ENCODE measurements at places on chromosomes 6 and 20.

DNA sequence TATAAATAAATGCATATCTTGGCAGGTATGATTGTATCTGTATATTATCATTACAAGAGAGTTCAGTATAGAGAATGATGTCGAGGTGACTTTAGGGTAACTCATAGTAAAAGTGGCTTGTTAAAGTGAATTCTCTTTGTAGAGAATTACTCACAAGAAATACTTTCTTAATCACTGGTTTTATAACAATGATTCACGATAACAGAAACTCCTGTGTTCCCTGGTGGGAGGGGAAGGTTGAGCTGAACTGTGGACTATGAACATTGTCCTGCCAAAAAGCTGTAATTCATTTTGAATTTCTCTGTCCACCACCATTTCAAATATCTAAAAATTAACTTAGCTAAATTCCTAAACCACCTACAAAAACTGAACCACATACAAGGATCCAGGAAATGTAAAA, 7.7 kb downstream of the TPMT start:
- no peak for DNase-seq

DNA sequence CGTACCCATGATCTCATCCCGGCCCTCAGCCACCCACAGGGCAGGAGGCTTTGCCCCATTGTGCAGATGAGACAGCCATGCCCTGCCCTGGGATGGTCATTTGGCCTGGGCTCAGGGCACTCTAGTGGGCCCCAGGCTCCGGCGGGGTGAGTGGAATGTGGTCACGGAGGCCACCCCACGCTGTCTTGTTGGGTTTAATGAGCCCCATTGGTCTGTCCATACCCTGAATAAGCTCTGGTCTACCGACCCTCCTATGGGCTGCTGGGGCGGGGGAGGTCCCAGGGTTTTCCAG, 50.6 kb downstream of the FGD2 start:
- DNase-seq: no peak

DNA sequence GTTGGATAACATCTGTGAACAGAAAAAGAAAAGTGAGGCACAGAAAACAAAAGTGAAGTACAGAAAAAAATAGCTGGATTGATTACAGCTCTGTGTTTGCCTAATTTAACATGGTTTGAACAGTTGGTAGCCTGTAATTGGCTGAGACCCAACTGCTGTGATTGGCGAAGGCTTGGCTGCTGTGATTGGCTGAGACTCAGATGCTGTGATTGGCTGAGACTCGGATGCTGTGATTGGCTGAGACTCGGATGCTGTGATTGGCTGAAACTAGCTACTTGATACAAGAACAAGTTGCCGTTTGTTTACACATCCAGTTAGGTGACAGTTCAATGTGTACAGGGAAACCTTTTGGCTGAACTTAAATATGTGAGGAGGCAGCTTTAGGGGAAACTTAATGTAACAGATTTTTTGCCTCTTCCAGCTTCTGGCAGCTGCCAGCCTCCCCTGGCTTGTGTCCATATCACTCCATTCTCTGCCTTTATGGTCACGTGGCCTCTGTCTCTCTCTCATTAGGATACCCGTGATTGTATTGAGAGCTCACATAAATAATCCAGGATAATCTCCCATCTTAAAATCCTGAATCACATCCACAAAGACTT, 223.4 kb upstream of the FOXA2 start:
- no peak for DNase-seq

- DNase-seq: no peak
These were observed 266.6 kb upstream of the BTBD3 start for GRCh38 chr20:11651138-11651537.

DNA sequence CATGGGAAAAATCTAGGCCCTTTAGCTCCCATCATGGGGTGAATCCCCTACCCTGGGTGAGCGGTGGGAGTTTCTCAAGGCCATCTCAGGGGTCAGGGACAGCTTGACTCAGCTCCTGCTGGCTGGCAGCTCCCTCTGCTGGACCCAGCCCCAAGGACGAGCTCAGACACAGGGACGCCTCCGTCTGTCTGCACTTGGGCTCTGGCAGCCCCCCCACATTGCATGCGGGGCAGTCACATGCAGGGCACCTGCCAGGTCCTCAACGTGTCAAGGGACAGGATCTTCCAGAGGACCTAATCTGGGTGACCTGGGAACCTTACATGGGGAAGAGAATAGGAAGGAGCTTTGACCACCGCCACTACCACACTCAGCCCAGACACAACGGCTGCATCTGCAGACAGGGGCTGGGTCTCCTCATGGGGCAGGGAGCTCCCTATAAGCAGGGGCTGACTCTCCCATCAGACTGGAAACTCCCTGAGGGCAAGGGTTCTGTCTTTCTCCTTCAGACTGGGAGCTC, 173.4 kb downstream of the MRPL14 start:
- no peak for DNase-seq

- DNase-seq: no peak
These were observed 52.6 kb upstream of the SLC22A1 start for GRCh38 chr6:160069050-160069454.

- DNase-seq: no peak
These were observed 10.9 kb upstream of the TDRD6 start for GRCh38 chr6:46676604-46677313.

DNA sequence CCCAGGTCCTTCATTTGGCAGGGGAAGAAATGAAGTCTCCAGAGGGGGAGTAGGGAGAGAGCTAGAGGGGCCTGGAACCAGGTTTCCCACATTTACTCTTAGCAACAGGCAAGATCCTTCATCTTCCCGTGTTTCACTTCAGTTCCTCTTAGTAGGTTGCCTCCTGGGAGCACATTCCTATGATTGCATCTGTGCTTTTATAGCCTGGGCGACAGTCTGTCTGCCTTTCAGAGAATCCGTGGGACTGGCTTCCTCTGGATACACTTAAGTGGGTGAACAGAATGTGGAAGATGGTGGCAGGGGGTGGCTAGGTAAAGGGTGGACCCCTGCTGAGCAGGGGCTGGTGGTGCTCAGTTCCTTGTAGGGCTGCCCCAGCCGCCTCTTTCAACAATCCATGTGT, 33.4 kb downstream of the STK35 start:
- DNase-seq: no peak

- no peak for DNase-seq
These were observed 1.0 kb downstream of the TOMM34 start for GRCh38 chr20:44959082-44959637.

DNA sequence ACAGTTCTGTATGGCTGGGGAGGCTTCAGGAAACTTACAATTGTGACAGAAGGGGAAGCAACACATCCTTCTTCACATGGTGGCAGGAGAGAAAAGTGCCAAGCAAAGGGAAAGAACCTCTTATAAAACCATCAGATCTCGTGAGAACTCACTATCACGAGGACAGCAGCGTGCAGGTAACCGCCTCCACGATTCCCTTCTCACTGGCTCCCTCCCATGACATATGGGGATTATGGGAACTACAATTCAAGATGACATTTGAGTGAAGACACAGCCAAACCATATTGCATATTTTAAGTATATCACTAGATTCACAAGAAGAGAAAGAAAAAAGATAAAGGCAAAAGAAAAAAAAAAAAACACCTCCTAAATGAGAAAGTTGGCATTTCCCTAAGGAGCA, 431.9 kb upstream of the RGS17 start:
- no peak for DNase-seq

DNA sequence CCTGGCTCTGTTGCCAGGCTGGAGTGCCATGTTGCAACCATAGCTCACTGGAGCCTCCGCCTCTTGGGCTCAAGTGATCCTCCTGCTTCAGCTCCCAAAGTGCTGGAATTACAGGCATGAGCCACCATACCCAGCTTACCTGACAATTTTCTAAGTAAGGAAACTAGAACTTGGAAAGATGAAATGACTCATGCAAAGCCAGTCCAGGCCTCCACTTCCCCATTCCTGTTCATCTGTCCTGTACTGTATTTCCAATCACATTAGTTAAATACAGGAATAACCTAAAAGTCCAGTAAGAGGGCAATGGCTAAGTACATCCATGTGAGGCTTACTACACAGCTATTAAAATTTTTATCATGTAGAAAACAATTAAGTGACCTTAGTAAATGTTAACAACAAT, 8.3 kb upstream of the ADGB start:
- no peak for DNase-seq

GRCh38 chr20:57474816-57475215, 50.1 kb downstream of the CTCFL start:
- DNase-seq: no peak

DNA sequence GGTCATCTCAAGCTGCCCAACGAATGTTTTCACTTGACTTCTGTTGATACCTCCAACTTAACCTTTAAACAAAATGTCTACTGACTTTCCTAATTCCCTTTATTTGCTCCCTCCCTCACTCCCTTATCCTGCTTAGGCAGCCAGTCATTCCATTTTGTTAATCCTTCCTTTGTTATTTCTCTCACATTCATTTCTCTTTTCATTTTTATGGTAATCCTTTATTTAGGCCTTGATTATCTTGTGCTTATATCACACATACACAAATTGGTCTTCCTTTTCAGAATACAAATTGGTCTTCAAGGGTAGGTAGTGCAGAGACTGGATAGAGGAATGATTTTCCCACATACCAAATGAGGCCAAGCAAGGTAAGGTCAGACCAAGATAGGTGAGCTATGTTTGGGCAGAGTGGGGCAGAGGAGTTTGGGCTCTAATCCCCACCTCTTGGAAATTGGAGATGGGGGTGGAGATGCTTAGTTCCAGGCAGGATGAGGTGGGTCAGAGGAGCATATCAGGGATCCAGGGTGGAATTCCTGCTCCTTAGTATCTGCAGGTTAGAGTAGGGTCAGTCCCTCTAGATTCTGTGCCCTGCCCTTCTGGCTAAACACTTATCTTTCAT, 2.0 kb upstream of the SPACA1 start:
- DNase-seq: no peak

- DNase-seq: no peak
These were observed 37.2 kb downstream of the CST9L start for GRCh38 chr20:23530937-23531567.

GRCh38 chr6:155026706-155027045, 31.6 kb downstream of the TIAM2 start:
- no peak for DNase-seq

- DNase-seq: no peak
These were observed 571 bp downstream of the CSNK2B start for GRCh38 chr6:31666337-31666965.

GRCh38 chr20:18657575-18657974, 69.7 kb downstream of the DTD1 start:
- no peak for DNase-seq
